MV-4-11 (cell line): ENCODE measurements at places on chromosomes 3 and 15.
A peak's percentile ranks its signal among the peaks of the same experiment; 100 is the strongest.

- peak; percentile 94 for DNase-seq
Observed at GRCh38 chr3:174337227-174337626, 521.9 kb upstream of the NAALADL2 start.

DNA sequence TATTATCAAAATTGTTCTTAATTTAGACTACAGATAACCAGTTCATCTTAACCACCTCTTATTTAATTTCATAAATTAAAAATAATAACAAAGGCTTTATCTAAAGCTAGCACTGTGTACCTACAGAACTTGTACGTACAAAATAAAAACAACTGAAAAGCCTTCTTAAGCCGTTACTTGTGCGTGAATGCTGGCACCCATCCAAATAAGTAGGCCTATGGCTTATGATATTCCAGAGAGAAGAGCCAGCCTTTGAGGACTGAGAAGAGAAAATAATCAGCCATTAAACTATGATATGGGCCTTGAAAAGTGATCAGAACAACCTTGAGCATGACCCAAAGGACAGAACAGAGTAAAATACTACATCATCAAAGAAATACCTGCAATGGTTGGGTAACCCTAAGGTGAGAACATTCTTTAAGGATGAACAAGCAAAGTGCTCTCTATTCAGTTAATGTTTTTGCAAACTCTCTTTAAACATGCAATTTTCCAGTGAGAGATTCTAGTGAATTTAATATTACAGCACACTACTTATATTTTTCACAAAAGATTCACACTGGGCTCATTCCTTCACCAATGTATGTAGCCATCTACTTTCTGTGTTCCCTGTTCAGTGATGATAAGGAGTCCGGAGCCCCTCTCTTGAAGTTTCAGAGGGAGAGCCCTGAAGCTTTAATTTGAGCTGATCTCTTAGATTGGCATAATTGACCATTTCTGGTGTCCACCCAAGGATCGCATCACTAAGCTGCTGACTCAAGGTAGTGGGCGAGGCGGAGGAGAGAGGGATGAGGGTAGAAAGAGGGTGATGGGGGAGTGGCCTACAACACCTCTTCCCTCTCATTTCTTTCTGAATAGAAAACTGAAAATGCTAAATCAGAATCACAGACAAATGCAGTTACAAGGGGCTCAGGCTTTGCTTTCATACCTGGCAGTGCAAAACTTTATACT is 7.7 kb upstream of the ACTC1 start:
- DNase-seq = no peak

GRCh38 chr3:185586686-185587039 is 568 bp downstream of the SENP2 start:
- DNase-seq = no peak

- DNase-seq = peak; percentile 70
Observed at GRCh38 chr3:196169836-196170240, 41.4 kb downstream of the ZDHHC19 start.

- no peak for DNase-seq
Observed at GRCh38 chr15:83733206-83733605, 79.3 kb downstream of the ADAMTSL3 start.

- no peak for DNase-seq
Observed at GRCh38 chr3:73216310-73216709, 154.9 kb downstream of the EBLN2 start.

DNA sequence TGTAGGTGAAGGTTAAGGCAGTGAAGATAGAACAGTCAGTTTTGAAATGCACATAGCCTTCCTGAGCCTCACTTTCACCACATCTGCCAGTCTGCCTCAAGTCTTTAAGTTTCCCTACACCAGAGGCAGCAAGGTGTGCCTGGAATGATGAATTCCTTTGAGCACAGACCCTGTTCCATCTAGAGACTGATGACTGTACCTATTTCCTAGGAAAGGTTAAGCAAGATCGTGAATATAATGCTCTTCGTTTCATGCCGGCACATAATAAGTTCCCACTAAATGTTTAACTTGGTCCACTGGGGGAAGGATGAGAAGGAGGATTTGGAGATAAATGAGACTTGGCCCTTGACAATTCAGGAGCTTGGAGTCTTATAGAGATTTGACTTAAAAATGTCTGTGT is 141.9 kb downstream of the LPP start:
- no peak for DNase-seq

DNA sequence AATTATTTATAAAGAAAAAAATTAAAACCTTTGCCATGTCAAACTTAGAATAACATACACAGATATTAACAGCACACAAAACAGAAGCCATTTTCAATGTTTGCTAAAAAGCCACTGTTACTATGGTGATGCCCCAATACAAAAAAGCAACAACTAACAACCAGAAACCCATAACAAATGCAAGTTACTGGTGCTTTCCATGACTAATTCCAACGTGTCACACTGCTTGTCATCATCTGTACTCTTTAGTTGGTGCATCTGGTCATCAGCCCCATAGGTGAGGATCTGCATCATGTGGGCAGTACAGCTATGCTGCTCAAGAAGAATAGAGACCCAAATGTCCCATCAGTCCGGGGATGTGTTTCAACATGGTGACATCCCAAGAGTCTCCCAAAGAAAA is 52.8 kb downstream of the ATP8B4 start:
- DNase-seq = peak; percentile 85

- no peak for DNase-seq
Observed at GRCh38 chr15:44647036-44647435, 16.4 kb downstream of the SPG11 start.

GRCh38 chr3:94716326-94717018 is 653.6 kb downstream of the NSUN3 start:
- DNase-seq = no peak

GRCh38 chr3:15750143-15750542 is 47.6 kb downstream of the ANKRD28 start:
- DNase-seq = no peak

GRCh38 chr3:113063126-113063894 is 72.5 kb downstream of the GTPBP8 start:
- peak; percentile 58 for DNase-seq

GRCh38 chr15:69515508-69515907 is 62.9 kb downstream of the RPLP1 start:
- peak; percentile 94 for DNase-seq

GRCh38 chr15:45137703-45138102 is 7.9 kb downstream of the DUOX1 start:
- no peak for DNase-seq

DNA sequence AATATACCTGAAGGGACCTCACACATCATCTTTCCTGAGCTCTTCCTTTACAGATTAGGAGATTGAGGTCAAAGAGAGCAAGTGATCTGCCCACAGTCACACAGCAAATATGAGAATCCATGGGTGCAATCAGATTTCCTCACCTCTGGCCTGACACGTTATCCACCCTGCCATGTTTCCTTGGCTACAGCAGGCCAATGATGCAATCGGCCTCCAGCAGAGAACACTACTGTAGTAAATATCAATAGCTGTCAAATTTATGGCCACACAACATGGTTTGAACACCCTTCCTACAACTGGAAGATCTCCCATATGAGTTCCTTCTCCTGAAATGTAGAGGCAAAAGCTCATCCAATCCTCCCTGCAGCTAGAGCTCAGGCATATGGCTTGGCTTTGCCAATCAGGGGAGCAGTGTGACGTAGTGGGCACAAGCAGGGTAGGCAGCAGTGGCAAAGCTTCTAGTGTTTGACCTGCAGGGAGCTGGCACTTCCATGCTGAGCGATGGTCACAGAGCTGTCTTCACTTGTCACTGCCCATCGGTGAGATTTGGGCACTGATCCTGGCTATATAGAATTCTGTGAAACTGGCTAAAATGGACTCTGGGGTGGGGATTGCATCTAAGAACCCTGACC is 271.3 kb downstream of the TJP1 start:
- no peak for DNase-seq

DNA sequence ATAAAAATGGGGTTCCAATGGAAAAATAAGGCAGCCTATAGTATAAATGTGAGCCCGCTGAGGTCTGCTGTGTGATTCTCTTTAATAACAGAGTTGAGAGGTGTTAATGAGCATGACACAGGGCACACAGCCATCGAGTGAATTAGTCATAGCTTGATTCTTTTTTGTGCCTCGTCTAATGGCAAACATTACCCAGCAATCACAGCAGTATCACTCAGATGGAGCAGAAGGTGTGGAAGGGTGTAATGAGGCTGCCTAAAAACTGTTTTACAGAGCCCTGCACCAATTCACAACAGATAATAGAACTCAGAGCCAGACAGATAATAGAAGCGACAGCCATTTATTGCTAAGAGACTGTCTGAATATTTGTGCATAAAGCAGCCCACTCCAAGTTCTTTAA is 178.6 kb upstream of the TPRG1 start:
- no peak for DNase-seq

DNA sequence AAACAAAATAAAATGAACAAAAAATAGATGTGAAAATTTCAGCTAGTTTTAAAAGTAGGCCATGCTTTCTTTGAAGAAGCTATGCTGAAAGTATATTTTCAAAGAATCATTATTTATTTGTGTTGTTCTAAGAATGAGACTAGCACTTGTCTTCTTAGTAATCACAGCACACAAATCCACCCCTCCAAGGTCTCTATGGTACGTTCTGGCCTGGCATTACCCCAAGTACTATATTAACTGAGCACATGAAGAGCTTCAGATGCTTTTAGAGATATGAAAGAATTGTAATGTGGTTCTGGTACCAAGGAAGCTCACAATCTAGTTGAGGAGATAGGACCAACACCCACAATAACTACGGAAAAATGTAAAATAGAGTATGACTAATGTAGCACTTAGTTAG is 416.5 kb downstream of the PLCL2 start:
- DNase-seq = no peak

GRCh38 chr15:39593071-39593655 is 12.3 kb downstream of the THBS1 start:
- no peak for DNase-seq

GRCh38 chr15:91471468-91471867 is 371.4 kb downstream of the SV2B start:
- no peak for DNase-seq

DNA sequence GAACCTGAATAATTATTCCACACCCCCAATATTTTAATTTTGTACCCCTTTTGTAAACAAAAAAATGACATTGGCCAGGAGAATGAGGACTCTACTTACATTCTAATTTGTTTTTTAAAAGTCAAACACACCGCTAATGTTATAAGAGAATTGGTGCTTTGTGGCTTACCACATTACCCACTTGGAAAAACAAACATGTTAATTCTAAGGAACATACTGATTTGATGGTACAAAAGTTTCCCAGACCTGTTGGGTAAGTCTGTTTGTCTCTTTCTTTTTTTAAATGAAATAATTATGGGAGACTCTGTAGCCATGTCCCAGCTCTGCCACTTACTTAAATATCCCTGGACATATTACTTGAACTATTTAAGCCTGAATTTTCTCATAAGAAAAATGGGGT is 352.5 kb upstream of the C2CD4B start:
- no peak for DNase-seq

- DNase-seq = peak; percentile 91
Observed at GRCh38 chr15:98503970-98504369, 144.4 kb upstream of the IGF1R start.

DNA sequence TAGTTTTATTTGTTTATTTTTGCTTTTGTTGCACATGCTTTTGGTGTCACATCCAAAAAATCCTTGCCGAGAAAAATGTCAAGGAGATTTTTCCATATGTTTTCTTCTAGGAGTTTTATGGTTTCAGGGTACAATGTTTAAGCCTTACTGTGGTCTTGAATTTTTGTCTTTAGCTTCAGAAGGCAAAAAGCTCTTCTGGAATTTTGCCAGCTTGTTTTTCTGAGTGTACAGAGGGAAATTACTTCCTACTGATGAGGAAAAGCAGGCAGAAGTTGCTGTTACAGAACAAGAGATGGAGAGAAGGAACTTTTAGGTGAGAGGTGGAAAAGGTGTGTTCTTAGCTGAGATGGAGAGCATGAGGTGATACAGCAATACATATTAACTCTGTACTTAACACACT is 59.6 kb downstream of the UBE2E2 start:
- DNase-seq = no peak

GRCh38 chr15:60651734-60652141 is 172.8 kb upstream of the ICE2 start:
- no peak for DNase-seq

- no peak for DNase-seq
Observed at GRCh38 chr15:74196175-74196574, 6.4 kb downstream of the STRA6 start.

DNA sequence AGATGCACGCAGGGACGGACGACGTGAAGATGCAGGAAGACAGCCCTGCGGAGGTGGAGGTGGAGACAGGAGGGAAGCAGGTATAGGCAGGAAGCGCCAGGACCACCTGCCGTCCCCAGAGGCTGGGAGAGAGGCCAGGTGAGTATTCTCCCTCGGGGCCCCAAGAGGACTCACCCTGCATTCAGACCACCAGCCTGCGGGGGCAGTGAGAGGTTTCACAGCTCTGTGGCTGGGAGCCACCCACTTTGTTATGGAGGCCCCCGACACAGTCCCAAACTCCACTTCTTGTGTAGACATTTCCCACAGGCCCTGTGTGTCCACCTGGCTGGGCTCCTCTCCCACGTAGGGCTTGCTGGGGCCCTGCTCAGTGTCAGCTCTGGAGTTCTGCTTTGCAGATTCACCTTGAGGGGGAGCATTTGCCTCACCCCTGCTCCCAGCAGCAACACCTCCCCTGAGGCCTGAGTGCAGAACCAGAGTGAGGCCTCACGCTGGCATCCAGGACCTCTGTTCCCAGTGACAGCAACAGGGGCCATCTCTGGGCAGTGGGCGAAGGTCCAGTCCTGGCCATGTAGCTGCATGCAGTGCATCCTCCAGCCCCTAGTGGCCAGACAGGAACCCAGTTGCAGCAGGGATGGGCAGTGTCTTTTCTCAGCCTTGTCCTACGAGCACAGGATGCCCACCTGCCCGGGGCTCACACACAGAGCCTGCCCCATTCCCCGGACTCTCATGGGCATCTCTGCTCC is 119.4 kb upstream of the IQSEC1 start:
- DNase-seq = no peak

DNA sequence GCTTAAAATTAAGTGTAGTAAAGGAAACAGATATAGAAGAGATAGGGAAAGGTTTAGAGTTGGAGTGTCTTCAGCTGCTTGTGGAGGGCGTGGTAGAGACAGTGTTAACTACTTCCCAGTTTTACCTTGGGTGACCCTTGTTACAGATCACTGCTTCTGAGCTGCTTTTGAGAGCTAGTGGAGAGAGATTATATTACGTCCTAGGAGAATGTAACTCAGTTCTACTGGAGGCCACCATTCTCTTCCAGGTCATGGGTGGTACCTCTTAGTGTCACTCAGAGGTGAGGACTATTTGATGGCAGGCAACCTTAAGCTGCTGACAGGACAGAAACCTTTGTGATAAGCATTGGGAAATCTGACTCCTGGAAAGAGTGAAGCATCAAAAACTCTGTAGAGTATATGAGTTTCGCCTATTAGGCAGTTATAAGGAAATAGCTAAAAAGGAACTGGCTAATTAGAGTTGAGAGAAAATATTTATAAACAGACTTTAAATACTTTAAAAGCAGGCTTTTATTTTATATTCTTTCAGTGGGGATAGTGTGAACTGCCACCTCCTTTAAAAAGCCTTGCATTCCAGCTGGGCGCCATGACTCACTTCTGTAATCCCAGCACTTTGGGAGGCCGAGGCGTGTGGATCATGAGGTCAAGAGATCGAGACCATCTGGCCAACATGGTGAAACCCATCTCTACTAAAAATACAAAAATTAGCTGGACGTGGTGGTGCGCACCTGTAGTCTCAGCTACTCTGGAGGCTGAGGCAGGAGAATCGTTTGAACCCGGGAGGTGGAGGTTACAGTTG is 106.5 kb downstream of the ZNF609 start:
- DNase-seq = no peak
